ENCODE measurements at places on chromosomes 11 and 22.

DNA sequence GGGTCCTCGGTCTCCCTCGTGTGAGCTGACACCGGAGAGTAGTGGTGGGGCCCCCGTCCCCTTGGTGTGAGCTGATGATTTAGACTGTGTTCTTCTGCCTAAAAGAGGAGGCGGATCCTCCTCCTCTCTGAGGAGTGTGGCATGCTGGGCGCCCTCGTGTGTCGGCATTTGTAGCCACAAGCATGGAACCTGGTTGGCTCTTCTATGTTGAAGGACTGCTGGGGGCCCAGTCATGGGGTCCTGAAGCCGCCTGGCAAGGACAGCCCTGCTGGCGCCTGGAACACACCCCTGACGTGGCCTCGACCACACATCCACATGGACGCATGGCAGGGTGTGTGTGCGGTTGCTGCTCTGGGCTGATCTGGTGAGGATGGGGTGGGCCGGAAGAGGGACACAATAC is 50.2 kb downstream of the AP2A2 start:
- DNase-seq, result peak; percentile 52

DNA sequence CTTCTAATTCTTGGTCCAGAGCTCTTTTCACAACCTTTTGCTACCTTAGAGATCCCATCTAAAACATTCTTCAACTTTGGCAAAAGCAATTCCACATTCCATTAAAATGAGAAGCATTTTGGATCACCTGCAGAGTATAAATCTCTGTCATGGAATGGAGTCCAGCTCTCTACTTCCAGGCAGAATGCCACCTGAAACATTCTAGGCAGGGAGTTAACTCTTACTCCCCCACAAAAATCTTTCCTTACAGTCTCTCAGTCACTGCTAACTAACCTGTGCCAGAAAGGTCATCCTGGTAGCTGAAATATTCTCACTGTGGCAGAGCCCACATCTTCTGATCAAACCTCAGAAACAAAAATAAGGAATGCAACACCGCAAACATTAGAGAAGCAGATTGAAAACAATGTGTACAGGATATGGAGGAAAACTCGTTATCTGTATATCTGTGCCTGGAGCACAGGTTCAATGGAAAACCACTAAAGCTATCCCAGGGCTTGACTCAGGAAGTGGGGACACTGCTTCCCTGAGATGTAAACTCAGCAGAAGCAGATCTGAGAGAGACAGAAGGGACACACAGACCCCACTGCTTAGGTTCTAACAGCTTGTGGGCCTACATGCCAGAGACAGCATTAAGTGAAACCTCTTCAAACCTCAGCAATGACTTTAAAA is 78.9 kb downstream of the KCNC1 start:
- DNase-seq, result no peak

DNA sequence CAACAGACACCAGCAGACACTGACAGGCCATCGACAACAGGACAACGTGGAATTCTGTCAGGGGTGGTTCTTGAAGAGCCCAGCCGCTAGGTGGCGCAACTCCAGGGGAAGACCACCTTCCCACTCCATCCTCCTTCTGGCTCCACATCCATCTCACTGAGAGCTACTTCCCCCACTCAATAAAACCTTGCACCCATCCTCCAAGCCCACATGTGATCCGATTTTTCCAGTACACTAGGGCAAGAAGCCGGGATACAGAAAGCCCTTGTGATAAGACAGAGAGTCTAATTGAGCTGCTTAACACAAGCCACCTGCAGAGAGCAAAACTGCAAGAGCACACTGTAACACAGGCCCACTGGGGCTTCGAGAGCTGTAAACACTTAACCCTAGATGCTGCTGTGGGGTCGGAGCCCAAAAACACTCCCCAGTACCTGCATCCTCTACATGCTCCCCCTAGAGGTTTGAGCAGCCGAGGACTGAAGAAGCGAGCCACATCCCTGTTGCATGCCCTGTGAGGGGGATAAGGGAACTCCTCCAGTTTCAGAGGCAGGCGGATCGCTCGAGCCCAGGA is 11.5 kb upstream of the RAB39A start:
- peak; percentile 19 for DNase-seq

DNA sequence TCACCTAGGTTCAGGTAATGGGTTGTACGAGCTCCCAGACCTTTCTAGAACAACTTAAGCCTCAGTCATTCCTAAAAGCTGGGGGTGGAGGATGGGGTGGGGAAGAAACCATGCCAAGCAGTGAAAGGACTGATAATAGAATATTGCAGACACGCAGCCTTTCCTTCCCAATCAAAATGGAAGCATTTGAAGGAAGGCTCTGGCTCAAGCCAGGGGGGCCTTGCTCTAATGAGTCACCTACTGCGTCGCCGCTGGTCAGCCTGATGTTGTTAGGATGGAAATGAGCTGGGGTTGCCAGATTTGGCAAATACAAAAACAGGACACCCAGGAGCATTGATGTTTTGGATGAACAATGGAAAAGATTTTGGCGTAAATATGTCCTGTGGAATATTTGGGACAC is 6.2 kb downstream of the SYT12 start:
- DNase-seq, result peak; percentile 37

DNA sequence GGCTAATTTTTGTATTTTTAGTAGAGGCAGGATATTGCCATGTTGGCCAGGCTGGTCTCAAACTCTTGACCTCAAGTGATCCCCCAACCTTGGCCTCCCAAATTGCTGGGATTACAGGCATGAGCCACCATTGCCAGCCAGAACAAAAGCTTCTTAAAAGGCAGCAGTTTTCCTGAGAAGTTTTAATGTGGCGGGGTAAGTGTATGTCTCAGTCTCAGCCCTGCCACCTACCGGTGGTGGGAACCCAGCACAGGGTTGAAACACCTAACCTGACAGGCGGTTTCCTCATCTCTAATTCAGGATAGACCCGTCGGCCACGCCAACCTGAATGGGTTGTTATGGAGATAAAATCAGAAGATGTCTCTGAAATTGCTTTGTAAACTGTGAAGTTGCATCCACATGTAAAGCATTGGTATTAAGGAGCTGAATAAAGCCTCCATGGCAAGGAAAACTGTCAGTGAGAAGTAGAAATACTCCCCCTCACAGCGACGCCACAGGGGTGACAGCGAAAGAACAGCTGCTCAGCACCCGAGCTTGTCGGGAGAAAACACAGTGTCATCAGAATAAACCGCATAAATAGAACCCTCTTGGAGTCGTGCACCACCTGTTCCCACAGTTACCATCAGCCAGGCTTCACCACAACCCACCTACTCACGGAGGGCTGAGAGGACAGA is 165.9 kb upstream of the NCAM1 start:
- peak; percentile 49 for DNase-seq

DNA sequence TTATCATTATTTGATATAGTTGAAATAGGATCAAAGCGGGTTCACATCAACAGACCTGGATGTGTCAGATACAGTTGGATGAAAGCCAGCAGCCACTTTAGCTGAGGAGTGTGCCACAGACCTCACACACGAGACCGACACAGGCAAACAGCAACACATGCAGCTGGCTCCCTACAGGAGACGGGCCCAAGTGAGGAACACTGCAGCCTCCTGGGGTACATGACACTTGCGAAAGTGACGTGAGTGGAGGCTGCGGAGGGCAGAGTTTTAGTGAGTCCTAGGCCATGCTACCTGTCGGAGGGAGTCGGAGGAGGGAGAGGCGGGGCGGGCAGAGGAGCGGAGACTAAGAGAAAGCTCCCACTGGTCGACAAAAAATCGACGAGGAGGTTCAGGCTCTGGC is 100.9 kb upstream of the BID start:
- no peak for DNase-seq

DNA sequence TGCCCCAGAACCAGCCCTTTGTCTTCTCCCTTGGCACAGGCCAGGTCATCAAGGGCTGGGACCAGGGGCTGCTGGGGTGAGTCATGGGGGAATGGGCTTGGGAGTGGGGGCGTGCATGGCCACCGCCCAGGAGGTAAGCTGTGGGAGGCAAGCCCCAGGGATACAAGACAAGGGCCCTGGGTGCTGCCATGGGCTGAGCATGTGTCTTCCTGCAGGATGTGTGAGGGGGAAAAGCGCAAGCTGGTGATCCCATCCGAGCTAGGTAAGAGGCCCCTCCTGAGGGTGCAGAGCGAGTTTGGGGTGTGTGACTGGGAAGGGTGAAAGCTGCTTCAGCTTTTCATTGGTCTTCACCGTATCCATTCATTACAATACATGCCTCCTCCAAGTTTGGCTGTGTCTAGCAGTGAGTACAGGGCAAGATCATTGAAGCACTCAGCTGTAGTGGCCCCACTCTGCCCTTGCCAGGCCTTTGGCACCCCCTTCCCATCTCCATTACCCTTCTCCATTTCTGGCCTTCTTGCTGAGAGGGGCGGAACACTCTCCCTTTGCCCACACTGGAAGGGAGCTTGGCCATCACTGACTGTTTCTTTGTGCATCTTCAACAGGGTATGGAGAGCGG is 2.5 kb downstream of the FKBP2 start:
- DNase-seq, result no peak

GRCh38 chr22:43270314-43270908 is 72.8 kb downstream of the SCUBE1 start:
- no peak for DNase-seq

- DNase-seq, result peak; percentile 62
Observed at GRCh38 chr22:30159561-30160353, 79.5 kb downstream of the HORMAD2 start.

- peak; percentile 41 for DNase-seq
Observed at GRCh38 chr11:78424334-78425270, 7.0 kb upstream of the GAB2 start.

- DNase-seq, result peak; percentile 64
Observed at GRCh38 chr11:44899959-44900358, 50.7 kb downstream of the TP53I11 start.

- no peak for DNase-seq
Observed at GRCh38 chr22:49525801-49526535, 301.7 kb downstream of the BRD1 start.

GRCh38 chr11:122213171-122213570 is 97.2 kb upstream of the BLID start:
- DNase-seq, result no peak

DNA sequence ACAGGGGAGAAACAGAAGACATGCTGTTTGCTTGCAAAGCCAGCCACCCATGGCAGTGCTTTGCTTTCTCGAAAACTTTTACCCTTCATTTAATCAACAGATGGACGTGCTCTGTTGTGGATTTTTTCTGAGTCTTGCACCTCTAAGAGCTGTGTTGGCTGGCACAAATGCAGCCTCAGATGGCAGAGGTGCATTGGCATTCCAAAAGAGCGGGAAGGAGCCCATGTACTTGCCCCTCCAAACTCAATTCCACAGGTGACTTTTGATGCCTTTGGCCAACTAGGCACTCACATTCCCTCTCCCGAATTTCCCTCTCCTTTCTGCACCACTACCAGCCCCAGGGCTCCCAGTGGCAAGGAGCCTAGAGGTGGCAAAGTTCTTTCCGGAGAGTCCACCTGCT is 1.2 kb downstream of the KIRREL3 start:
- no peak for DNase-seq

- DNase-seq, result no peak
Observed at GRCh38 chr11:2690596-2691354, 9.0 kb downstream of the KCNQ1OT1 start.

DNA sequence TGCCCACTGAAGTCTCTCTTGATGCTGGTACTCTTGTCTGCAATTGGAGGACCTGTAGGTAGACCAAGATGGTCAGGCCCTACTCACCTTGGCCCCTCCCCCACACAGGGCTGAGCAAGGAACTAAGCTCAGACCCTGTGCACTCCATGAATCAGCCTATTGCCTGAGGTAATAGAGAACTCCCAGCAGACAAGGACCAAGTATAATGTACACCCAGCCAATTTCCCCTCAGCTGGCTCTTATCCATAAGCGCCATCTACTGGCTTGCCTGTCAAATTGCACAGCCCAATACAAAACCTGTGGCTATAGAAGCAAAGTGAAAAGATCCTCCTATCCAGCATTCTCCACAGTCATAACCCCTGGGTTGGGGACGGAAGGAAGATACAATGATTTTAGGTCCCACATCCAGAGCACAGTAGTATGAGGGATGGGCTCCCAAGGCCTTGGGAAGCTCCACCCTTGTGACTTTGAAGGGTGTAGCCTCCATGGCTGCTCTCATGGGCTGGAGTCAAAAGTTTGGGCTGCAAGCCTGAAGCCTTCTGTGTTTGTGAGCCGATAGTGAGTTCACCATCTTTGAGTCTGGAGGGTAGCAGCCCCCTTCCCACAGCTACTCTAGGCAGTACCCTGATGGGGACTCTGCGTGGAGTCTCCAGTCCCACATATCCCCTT is 56.0 kb downstream of the GLYATL2 start:
- DNase-seq, result peak; percentile 66

DNA sequence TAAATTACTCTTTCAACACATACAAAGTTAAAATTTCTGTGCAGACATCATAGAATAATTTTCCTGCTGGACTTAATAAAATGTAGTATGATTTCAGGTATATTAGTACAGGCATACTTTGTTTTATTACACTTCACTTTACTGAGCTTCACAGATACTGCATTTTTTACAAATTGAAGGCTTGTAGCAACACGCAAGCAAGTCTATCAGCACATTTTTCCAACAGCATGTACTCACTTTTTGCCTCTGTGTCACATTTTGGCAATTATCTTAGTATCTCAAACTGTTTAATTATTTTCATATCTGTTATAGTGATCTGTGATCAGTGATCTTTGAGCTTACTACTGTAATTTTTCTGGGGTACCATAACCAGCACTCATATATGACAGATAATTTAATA is 44.5 kb downstream of the BBOX1 start:
- no peak for DNase-seq

DNA sequence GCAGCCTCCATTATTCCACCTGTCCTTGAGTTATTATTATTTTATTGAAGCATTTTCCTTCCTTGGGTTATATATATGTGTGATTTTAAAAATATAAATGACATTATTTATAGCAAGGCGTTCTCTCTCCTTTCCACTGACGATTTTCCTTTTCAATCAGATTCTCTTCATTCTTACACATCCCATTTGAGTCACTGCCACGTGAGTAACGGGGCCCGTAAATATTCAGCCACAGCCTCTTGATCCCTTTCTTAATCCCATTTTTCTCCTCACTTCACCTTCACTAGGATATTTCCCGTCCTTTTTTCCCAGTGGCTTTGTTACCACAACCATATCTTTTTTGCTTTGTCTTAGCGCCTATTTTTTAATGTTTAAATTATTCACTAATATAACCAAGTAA is 396.2 kb downstream of the NTM start:
- no peak for DNase-seq

DNA sequence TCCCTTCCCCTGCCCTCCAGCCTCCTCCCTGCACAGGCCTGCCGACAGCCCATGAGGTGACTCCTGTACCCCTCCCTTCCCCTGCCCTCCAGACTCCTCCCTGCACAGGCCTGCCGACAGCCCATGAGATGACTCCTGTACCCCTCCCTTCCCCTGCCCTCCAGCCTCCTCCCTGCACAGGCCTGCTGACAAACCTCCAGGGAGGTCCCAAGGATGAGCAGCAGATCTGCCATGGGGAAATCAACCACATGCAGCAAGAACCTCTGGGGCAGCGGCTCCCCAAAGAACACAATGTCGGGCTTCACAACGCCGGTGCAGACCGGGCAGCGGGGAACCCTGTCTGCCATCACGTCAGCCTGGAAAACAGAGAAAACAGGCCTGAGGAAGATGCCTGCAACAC is 12.3 kb downstream of the SIRT3 start:
- no peak for DNase-seq

DNA sequence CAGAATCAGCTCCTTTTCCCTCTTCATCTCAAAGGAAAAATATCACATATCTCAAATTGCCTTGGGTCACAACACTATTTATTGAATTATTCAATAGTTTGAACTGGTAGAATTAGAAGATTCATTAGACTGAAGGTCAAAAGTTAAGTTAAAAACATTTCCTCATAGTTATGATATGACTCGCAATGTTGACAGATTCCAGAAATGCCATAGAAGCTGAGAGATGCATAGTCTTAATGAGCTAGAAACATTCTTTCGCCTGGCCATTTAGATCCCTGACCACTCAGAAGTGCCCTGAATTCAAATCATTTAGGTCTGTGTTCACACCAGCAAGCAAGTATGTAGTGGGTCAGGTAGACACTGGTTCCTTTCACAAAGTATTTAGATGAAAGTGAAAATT is 44.4 kb downstream of the FAT3 start:
- peak; percentile 89 for DNase-seq
